ENCODE measurements at places on chromosomes 2 and 18.

DNA sequence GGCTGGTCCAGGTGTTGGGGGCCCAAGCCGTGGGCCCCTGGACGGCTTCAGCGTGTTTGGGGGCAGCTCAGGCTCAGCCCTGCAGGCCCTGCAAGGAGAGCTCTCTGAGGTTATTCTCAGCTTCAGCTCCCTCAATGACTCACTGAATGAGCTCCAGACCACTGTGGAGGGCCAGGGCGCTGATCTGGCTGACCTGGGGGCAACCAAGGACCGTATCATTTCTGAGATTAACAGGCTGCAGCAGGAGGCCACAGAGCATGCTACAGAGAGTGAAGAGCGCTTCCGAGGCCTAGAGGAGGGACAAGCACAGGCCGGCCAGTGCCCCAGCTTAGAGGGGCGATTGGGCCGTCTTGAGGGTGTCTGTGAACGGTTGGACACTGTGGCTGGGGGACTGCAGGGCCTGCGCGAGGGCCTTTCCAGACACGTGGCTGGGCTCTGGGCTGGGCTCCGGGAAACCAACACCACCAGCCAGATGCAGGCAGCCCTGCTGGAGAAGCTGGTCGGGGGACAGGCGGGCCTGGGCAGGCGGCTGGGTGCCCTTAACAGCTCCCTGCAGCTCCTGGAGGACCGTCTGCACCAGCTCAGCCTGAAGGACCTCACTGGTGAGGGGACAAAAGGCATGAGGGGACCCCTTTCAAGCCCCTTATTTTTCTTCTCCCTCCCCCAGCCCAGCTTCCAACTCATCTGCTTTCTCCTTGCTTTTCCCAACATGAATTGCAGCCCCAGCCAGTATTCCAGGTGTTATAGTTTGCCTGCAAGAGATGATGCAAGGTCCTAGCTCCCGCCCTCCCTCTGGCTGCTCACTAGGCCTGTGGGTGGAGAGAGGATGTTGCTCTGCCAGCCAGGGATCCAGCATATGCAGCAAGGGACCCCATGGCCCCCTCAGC lies 2.9 kb upstream of the KHK start:
- no peak for DNase-seq

GRCh38 chr2:158381978-158382377 lies 74.6 kb downstream of the CCDC148 start:
- no peak for DNase-seq

DNA sequence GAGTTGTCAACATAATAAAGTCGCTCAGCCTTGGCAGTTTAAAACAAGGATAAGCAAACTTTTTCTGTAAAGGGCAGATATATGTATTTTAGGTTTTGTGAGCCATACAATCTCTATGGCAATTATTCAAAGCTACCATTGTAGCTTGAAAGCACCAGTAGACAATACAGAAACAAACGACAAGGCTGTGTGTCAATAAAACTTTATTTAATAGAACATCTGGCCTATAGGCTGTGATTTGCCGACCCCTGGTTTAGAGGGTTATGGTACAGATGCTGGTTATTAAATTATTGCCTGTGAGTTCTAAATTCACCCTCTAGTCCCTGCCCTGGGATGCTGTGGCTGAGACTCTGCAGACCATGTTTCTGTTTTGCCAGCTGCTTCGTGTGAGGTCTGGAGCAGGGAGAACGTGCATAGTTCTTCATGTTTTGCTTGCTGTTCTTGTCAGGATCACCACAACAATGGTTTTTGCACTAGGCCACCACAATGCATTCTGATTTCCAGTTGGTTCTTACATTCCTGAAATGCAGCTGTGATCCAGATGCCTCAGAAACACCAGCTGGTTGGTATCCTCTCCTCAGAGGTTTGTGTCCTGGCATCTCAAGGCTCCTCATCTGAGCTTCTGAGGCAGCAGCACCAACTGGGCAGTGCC lies 46.6 kb downstream of the ICOS start:
- DNase-seq: no peak

DNA sequence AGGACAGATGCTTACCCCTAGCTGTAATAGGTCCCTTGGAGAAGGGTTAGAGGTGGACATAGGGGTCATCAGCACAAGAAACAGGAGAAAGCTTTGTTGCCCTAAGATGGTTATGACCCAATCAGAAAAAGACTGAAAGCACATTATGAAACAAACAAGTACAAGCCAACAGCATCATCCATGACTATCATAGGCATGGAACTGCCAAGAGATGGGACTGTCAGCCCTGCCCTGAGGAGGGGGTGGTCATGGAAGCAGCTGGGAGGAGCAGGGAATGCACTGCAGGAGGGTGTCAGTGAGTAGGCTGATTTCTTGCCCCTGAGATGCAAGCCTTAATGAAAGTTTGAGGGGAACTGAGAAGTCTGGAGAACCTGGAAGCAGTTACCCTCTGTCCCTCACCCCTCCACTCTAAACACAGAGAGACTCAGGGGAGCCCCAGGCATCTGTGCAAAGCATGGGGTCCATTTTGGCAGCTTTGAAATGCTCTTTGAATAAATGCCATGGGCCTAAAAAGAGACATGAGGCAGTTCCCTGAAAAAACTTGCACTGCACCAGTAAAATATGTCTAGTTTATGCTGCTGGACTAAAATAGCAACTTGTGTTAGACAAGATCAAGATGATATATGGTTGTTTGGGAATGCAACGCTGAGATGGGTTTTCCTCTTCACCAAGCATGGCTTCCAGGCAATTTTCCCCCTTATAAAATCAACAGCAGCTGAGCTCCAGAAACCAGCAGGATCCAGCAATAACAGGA lies 122.7 kb upstream of the ZFP36L2 start:
- no peak for DNase-seq

- DNase-seq: no peak
Observed at GRCh38 chr2:11343368-11343649, 1.1 kb downstream of the ROCK2 start.

GRCh38 chr2:218745559-218746469 lies 35.2 kb downstream of the TTLL4 start:
- DNase-seq: no peak

DNA sequence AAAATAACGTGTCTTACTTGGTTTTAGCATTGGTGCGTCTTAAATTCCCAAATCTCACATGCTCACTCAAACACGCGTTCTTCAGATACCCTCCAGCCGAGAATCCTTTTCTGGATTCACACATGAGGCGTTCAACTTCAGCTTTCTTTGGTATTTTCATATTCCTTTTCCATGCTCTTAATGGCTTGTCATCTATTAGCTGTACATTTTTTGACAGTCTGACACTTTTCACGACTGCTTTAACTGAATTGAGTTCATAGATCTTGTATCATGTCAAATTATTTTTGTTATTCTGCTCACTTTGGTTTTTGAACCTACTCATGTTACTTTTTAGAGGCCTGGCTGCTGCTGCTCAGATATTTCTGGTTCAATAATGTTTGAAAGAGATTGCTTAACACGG lies 59.0 kb downstream of the INPP5D start:
- DNase-seq: no peak
